ENCODE measurements at places on chromosomes 11 and 22. TPM values are rescaled to one million over a fixed set of nuclear protein-coding genes. Genes with fewer than 3 reads are reported as not detected.

ASCL2 gene
- total RNA-seq = not detected

KCNJ11 gene
- not detected for total RNA-seq

TTC17 gene
- total RNA-seq = 69.3 TPM

TRPM5 gene
- not detected for total RNA-seq

MS4A12 gene
- not detected for total RNA-seq

All from fibroblast of villous mesenchyme (primary cell).